ENCODE measurements at places on chromosomes 2 and 18. TPM values are rescaled to one million over a fixed set of nuclear protein-coding genes. Genes with fewer than 3 reads are reported as not detected.

The HRH4 gene
- 1.9 TPM for total RNA-seq

The DCC gene
- total RNA-seq, result not detected

The SF3B1 gene
- 247 TPM for total RNA-seq

The NRP2 gene
- total RNA-seq, result 64.0 TPM

The MROH2A gene
- total RNA-seq, result not detected

The CRACDL gene
- 0.32 TPM for total RNA-seq

The LYPD6B gene
- not detected for total RNA-seq

The RAMP1 gene
- total RNA-seq, result 21.1 TPM

The BOLL gene
- total RNA-seq, result 0.51 TPM

The SGPP2 gene
- total RNA-seq, result 31.2 TPM

The AFF3 gene
- 1.7 TPM for total RNA-seq

The RPE gene
- 56.8 TPM for total RNA-seq

All from activated T-helper 1 cell treated with anti-CD3 and anti-CD28 coated beads, Interleukin-12 subunit alpha, Interleukin-12 subunit beta, Interleukin-2, Interleukin-4 antibody, amounts not matched to agents 30 ng/mL and 10 ng/mL and 1 ng/mL, durations not matched to agents 14 hours and 24 hours and 36 hours (primary cell).